ENCODE measurements at places on chromosomes 4 and X.

DNA sequence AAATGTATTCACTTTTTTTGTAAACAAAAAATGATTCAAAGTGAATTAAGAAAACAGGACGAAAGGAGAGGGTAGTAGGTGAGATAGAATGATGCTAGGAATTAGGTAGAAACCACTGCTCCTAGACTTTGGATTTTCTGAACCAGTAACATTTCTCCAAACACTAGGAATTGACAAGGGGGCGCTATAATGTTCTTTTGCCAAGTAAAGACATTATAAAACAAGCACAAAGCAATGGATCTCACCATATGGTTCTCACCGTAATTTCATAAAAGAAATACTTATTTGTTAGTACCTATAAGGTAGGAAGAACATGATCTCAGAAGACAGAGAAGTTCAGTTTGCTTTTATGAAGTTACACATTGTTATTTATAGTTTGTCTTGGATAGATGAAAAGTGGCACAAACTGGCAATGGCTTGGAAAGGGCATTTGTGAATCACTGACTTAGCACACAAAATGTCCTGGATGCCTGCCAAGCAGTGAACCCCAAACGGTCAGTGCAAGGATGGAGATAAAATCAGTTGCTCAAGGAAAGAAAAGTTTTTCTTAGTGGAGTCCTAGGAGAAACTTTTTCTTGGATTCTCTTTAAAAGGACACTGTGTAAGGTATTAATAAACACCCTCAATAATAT is 8.1 kb upstream of the TBC1D1 start:
- no peak for DNase-seq

- no peak for DNase-seq
Measured at GRCh38 chr4:141133999-141134995, 1.0 kb upstream of the RNF150 start.

- no peak for DNase-seq
Measured at GRCh38 chr4:150219841-150220240, 141.6 kb downstream of the DCLK2 start.

- DNase-seq, result no peak
Measured at GRCh38 chrX:70166601-70167590, 10.4 kb upstream of the DGAT2L6 start.

DNA sequence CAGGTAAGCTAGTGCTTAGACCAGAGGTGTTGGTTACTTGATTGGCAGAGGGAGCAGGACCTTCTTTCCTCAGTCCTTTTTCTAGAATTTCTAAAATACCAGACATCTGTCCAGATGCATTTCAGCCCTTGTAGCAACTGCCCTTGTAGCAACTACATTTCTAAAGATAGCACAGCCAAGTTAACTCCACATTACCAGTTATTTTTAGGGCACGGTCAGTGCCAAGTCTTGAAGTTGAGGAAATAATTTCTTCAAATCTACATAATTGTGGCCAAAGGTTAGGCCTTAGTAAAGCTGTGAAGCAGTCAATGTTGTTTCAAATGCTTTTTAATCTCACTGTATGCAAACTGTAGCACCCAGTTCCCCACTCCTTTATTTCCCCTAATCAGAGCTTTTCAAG is 62.9 kb downstream of the MID1IP1 start:
- DNase-seq, result no peak

- no peak for DNase-seq
Measured at GRCh38 chrX:118373538-118373937, 27.6 kb downstream of the WDR44 start.

DNA sequence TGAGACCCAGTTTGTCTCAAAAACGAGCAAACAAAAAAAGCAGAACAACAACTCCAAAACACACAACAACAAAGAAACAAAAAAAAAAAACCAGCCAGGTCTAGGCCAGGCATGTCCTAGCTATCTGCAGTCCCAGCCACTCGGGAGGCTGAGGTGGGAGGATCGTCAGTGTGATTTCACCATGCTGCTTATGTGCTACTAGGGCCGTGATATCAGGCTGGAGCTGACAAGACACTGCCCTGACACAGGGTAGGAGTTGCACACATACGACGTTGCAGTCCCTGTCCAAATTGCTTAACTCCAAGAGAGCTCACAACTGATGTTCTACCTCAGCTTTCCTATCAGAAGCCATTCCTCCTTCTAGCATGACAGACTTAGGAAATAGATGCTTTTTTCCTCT is 204.9 kb downstream of the AASDH start:
- no peak for DNase-seq

- DNase-seq, result no peak
Measured at GRCh38 chrX:107849747-107850421, 24.2 kb downstream of the MID2 start.

GRCh38 chr4:152323221-152323620 is 212.7 kb downstream of the FBXW7 start:
- no peak for DNase-seq

GRCh38 chrX:36957425-36958328 is 50.5 kb upstream of the FAM47C start:
- DNase-seq, result no peak

DNA sequence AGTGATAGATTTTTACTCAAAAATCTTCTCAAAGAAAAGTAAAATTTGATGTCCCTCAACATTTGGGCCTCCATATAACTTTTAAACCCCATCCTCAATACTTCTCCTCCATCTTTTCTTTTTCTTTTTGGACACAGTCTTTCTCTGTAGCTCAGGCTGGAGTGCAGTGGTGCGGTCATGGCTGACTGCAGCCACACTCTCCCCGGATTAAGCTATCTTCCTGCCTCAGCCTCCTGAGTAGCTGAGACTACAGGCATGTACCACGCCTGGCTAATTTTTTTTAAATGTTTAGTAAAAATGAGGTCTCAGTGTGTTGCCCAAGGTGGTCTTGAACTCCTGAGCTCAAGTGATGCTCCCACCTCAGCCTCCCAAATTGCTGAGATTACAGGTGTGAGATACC is 33.1 kb downstream of the KDM6A start:
- no peak for DNase-seq

GRCh38 chr4:121370729-121371325 is 10.0 kb downstream of the QRFPR start:
- no peak for DNase-seq

DNA sequence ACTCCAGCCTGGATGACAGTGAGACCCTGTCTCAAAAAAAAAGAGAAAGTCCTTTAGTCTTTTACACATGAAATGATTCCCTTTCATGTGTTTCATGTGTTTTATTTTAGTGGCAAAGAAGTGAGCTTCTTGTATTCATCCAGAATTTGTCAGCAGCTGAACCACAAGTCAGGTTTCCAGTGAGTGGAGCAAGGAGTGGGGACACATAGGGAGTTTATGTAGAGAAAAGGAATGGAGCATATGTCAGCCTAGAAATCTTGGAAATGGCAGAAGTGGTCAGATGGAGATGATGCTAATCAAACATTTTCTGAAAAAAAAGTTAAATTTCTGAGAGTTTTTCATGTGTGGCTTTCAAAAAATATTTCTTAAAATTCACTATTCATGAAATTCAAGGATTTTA is 383.0 kb upstream of the GATB start:
- DNase-seq, result no peak

DNA sequence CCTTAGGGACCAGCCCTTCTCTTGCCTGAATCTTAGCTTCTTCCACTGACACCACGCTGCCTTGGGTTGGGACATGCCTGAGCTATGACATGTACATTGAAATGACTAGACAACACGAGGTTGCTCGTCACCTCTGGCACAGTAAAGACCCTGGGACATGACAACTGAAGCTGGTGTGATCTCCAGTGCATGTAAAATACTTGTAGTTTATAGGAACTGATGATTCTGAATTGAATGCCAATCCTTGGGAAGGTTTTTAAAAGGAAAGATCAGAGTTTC is 100.7 kb upstream of the PGRMC2 start:
- no peak for DNase-seq

- peak; percentile 1 for DNase-seq
Measured at GRCh38 chrX:138128027-138128671, 562.2 kb downstream of the ZIC3 start.

DNA sequence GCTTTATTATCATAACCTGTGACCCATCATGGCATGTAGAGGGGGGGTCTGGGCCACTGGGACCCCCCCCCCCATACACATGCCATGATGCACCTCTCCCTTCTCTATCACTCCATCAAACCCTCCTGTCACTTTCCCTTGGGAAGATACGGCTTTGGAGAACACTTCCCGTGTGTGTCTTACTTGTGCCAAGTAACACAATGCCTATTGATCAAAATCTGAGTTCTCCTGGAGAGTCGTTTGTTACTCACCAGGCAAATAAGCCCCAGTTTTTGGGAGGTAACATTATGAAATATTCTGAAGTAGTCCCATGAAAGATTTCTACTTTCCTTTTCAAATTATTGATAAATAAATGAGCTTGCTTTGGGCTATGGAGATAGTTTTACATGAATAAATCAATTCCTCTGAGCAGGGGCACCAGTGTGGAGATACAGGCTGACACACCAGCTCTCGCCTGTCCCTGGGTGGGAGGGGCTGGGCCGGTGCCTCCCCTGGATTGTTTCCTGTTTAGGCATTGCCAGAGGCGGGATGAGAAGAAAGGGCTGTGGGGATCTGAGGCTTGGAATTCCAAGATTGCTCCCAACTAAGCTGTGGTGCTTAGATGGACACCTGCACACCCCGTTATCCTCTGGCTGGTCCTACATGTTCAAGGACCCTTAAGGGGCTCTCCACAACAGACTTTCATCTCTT is 63.2 kb upstream of the WWC2 start:
- no peak for DNase-seq

- DNase-seq, result no peak
Measured at GRCh38 chr4:7058792-7059191, 9.1 kb downstream of the GRPEL1 start.

DNA sequence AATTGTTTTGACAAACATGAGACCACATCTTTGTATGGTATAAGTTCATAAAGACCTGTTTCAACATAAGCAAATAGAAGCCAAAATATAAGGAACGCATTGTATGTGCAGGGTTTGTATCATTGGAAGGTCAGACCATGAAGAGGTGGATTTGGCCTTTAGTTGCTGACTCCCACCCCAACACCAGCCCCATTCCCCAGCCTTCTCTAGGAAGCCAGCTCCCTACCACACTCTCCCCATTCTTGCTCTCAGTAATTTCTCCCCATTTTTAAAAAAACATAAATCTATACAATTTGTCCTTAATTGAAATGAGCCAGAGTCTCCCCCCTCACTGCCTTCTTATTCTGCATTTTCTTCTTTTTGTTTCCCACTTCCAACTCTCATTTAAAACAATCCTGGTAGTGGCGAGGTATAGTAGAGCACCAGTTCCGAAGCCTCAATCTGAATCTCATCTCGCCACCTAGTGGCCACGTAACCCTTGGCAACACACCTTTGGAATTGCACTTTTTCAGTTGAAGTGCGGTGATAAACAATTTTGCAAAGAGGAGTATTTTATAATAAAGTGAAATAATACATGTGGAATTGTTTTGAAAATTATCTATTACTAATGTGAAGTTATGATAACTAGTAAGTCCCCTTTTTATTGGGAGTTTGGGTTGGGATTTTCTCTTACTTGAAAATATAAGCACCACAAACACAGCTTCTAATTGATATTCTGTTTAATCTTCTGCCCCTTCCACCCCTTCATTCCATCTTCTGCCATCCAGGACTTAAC is 126.6 kb downstream of the ASB9 start:
- peak; percentile 58 for DNase-seq

- DNase-seq, result no peak
Measured at GRCh38 chr4:155749041-155749440, 9.8 kb upstream of the GUCY1B1 start.

GRCh38 chr4:963276-964225 is 9.8 kb downstream of the DGKQ start:
- no peak for DNase-seq

DNA sequence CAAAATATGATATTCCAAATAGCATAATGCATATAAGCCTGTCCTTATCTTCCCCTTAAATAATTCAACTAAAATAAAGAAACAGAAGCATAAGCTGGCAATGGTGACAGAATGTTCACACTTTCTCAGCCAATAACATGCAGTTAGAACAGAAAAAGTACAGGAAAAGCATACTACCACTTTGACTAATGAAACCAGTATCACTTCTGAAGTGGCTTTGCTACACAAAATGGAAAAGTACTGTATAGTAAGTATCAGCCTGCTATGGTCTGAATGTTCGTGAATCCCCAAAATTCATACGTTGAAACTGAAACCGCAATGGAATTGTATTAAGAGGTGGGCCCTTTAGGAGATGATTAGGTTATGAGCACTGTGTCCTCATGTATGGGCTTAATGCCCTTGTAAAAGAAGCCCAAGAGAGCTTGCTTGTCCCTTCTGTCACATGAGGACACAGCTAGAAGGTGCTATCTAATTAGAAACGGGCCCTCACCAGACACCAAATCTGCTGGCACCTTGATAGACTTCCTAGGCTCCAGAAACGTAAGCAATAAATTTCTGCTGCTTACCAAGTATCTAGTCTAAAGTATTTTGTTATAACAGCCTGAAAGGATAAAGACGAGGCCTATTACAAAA is 102.6 kb downstream of the PRDM5 start:
- no peak for DNase-seq

DNA sequence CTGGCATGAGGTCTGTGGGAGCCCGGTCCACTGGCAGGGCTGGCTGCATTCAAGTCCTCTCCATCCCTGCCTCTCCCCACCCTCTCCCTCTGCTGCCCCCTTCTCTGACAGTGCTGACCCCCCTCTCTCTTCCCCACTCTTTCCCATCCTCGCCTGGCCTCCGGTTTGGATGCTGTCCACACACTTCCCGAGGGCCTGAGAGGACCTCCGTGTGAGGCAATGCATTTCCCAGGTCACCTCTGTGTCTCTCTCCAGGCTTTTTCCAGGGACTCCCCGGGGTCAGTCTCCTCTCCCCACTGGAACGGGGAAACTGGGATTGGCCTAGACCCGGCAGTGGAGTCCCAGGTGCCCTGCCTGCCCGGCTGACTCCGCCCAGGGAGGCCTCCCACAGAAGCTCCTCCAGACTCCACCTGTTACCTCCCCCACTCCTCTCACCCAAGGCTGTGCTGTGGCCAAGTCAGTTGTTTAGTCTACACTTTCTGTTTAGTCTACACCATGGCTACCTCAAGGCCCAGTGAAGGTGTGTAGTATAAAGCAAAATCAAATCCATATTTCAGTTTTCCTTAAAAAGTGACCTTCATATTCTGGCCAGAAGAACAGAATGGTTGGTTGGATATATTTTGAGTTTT is 146.8 kb downstream of the PTTG2 start:
- no peak for DNase-seq

Data from CD4-positive, alpha-beta T cell treated with Interleukin-4 for 1 hour (primary cell).